ENCODE measurements at places on chromosomes 6 and 20.

GRCh38 chr20:34996243-34997028 lies 40.8 kb downstream of the MYH7B start:
- DNase-seq: no peak

DNA sequence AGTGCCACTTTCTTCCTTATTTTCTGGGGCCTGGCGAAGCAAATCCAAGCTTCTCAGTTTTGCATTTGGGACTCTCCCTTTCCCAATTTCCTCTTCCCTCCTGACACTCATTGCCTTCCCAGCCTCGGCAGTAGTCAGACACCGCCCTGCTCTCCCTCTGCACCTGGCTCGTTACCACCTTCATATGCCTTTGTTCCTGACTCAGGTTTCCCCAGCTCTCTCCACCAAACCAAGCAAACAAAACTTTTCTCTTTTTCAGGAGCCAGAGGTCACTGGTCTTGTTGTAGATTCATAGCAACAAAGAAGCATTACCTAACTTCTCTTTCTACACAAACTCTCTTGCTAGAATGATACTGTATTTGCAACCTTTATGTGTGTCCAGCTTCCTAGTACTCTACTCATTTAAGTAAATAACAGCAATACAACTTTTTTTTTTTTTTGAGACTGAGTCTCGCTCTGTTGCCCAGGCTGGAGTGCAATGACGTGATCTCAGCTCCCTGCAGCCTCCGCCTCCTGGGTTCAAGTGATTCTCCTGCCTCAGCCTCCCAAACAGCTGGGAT lies 9.0 kb upstream of the ZC3H12D start:
- DNase-seq: no peak

DNA sequence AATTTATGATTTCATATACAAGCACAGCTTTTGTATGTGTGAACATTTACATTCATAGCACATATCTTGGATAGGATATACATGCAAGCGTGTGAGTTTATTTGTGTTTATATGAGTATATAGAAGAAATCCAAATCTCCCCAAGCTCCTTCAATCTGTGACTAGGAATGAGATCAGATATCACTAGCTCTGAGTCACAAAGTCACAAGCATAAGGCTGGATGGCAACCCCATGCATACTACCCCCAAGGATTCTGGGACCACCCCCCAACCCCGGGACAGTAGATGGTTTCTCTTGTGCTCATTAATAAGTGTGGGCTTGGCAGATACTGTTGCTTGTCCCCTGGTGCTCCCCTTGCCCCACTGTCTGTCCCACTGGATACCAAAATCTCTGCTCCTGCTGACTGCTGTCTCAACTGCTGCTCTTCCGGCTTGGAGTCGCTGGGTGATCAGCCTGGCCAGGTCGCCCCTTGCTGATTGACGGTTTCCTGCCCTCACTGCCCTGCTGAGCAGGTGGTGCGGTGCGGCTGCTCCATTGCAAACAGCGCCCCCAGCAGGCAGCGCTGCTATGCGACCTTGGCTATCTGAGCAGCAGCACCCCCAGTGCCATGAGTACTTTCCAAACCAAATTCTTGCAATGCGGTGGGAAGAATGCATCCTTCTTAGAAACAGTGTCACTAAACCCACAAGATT lies 279.4 kb downstream of the CD83 start:
- DNase-seq: no peak

DNA sequence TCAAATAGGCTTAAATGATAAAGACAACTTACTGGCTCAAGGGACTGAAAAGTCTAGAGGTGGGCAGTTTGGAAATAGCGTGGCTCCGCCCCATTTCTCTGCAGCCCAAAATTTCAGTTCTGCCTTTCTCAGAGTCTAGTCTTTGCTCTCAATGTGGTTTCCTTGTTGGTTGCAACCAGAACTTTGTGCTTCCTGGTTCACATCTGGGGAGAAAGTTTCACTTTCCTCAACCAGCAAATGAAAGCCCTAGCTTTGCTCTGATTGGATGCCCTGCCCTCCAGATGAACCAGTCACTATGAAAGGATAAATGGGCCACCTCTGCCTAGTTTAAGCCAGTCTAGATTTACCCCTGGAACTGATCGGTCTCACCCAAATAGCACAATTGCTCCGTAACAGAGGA lies 14.9 kb downstream of the SYCP2L start:
- no peak for DNase-seq

DNA sequence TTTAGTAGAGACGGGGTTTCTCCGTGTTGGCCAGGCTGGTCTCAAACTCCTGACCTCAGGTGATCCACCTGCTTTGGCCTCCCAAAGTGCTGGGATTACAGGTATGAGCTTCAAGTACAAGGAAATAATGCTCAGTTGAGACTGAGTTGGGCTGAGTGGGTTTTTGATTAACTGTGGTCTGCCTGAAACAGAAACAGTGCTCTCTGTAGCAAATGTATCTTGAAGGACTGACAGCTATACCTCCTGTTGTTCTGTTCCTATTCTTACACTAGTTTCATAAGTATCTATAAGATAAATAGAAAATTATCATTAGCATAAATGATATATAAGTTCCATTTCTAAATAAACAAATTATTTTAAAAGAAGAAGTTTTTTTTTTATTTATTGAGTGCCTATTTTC lies 142.8 kb upstream of the PTPRK start:
- no peak for DNase-seq

GRCh38 chr6:107632381-107633136 lies 142.6 kb downstream of the SOBP start:
- no peak for DNase-seq

GRCh38 chr6:145374570-145374969 lies 360.8 kb downstream of the EPM2A start:
- DNase-seq: no peak

- no peak for DNase-seq
Observed at GRCh38 chr6:10425176-10425974, 10.5 kb upstream of the TFAP2A start.

GRCh38 chr20:52924411-52925271 lies 47.5 kb upstream of the TSHZ2 start:
- DNase-seq: no peak

DNA sequence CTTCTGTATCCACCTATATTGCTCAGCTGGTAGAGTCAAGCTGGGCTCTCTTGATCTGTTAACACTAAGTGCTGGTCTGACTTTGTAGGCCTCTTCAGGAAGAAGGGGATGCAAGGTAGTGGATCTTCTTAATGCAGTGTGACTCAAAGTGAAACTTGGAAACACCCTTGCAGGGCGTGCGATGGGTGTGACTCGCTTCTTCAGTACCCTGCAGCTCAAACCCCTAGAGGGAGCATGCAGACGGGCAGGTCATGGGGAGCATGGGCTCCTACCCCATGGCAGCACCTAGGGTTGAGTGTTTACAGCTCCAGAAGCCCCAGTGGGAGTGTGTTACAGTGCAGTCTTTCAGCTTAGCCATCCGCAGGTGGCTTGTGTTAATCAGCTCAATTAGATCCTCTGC lies 757 bp upstream of the SAMD3 start:
- peak; percentile 29 for DNase-seq

All from stimulated activated CD8-positive, alpha-beta memory T cell treated with anti-CD3 and anti-CD28 coated beads, Interleukin-15, amount 100 ng/mL, for 4 hours (primary cell).